ENCODE measurements at places on chromosomes 5 and 9. TPM values are rescaled to one million over a fixed set of nuclear protein-coding genes. Genes with fewer than 3 reads are reported as not detected.

DNA sequence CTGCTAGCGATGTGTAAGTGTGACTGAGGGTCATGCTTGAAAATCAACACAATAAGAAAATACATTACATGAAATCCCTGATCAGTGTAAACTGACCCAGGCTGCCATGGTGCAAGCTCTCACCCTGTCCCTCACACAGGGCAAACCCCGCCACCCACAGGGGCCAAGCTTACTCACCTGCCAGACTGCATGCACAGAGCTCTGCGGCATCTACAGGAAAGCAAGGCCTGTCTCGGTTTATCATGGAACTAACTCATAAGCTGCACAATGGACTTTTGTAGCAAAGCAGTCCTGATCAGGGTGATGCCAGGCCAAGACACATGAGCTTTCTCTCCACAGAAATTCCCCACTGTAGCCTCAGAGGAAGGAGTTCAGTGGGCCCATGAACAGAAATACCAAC, 9.7 kb downstream of the IPPK start:
- no peak for DNase-seq

DNA sequence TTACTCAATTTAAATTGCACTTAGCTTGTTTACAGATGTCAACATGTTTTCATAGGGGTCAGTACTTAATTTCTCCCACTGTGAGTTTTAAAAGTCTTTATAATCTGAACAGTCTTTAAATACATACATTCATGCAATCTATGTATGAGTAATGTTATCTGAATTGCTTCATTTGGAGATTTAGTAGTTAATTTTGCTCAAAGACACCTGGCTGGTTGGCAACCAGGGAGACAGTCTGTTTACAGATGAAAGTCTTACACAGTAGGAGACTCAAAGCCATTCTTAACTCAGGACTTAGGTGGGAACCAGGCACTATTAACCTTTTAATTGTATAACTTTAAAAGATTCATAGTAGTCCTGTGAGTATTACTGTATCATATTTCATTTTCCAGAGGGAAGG, 29.3 kb downstream of the DAB2 start:
- no peak for DNase-seq

GRCh38 chr9:82024908-82025307, 36.3 kb downstream of the SPATA31D1 start:
- DNase-seq = peak; percentile 28

DNA sequence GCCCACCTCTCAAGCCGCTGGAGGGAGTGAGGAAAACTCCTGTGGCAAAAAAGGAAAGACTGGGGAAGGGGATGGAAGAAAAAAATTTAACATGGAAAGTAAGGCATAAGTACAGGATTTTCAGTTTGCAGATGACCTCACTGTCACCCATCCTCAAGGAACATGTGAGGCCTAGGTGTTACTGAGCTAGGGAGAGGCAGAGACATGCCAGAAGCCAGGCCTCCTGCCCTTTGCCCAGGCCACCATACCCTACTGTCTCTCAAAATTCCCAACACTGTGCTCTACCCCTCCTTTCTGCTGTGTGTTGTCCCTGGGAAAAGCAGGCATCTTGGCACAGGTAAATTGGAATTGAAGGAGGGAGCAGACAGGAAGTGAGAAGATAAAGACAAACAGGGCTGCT, 4.4 kb upstream of the MGAT1 start:
- no peak for DNase-seq

DNA sequence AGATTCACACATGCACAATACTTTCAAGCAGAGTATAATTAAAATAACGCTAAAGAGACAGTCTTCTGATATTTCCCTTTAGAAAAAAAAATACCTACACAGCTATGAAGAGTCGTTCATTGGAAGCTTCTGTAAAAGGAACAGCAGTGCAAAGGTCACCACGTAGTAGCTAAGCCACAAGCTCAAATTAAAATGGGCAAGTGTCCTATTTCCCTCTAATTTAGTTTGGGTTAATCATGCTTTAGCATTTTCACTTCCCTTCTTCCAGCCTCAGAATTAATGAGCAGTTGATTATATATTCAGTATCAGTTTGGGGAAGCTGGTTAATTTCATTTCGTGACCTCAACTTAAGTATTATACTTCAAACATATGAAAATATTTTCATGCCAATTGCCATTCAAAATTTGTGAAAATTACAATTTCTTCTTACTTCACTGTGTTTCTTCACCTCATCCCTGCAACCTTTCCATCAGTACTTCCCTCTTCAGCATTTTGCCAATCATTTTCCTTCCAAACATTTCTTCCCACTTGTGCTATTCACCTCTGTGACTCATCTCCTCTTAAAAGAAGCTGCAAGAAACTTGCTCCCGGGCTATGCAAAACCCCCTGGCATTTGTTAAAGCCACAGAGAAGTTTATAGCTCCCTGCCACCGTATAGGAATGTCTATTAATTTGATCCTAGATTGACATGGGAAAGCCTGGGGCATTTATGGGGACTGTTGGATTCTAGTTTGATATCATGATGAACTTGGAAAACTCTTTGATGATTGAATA, 83.0 kb downstream of the DMRTA1 start:
- no peak for DNase-seq

DNA sequence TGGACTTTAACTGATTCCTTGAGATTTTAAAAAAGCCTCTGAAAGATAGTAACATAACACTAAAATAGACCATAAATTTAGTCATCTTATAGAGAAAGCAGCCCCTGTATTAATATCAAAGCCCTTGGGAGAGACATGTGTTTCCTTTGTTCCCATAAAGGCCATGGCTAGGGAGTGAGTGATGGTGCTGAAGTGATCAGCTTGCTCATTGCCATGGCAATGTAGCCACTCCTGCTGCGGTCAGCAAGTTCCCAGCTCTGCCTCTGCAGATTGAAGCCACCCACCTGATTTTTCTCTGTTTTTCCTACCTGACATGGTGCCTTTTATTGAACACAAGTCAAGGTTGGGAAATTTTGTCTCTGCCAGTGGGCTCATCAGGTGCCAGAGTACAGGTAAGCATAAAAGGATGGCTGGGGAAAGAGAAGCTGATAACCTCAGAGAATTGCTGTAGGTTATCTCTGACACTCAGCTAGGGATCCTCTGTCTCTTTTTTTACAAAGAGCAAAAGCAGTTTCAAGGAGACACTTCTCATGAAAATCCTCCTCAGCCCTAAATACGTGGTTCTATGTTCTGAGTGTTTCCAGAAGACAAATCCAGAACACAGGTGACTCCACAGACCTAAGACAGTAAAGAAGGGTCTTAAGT, 296.3 kb upstream of the NMUR2 start:
- peak; percentile 29 for DNase-seq

DNA sequence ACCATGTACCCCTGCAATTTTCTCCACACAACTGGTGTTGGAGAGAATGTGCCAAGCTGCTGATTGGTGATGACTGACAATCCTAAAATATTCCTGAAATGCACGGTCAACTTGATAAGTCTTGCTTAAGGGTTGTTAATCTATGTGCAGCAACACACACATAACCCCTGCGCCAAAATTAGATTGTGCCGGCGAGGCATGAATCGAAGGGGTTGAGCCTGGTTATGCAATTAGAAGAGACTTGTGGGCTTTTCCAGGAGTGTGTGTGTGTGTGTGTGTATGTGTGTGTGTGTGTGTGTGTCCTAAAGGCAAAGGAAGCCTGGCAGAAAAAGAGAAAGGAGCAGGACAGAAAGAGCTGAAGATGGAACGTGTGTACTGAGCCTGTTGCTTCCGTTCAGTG, 22.3 kb downstream of the IRX2 start:
- DNase-seq = no peak

GRCh38 chr9:16526380-16526779, 344.1 kb downstream of the BNC2 start:
- no peak for DNase-seq

GRCh38 chr9:19918630-19919029, 129.8 kb upstream of the SLC24A2 start:
- no peak for DNase-seq

DNA sequence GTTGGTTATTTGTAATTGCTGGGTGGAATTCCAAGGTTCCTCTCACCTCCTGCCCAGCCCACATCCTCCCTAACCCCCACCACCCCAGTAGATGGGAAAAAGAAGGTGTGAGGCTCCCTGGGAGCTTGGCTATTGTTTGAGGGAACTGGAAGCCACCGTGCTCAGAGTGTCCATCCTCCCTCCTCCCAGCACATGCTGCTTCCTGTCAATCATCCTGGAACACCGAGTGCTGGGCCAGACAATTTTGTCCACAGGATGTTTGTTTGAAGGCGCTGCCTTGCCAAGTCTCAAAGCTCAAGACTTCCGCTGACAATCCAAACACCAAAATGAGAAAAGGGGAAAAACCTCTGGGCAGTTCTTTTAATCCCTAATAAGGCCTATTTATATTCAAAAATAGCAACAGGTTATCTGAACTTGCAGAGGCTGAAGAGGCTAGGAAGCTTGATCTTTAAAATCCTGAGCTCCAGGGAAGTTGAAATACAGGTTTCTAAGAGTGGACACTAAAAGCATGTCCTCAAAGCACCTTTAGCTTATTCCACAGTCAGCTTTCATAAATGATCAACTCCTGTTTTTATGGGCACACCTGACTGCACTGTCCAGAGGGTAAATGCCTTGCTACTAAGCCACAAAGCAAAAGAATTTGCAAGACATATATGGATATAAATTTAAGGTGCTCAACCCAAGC, 286.7 kb downstream of the NFIB start:
- DNase-seq = peak; percentile 36

DNA sequence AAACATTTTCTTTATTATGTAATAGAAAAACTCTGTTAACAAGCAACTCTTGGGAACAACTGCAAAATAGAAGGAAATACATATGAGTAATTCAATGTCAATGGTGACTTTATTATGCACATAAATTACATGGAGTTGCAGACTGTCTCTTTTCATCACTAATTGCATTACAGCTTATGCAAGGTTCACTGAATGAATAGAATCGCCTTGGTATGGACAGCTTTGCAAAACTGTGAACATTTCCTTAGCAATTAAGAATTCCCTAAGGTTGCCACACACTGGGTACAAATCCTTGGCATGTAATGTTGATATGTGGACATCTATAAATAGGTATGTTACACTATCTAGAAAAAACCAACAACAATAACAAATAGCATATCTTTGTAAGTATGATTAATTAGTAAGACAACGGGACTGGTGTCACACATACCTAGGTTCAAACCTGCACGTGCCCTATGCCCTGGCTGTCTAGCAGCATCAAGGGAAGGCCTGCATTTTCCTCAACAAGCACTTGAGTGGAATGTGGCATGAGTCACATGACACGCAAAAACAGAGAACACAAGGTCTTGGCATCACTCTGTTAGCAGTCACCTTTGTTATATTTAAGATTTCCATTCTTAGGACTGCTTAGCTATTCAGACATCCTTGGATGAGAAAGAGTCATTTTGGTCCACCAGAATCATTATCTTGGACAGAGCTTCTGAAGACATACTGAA, 263.9 kb downstream of the CTNND2 start:
- no peak for DNase-seq

DNA sequence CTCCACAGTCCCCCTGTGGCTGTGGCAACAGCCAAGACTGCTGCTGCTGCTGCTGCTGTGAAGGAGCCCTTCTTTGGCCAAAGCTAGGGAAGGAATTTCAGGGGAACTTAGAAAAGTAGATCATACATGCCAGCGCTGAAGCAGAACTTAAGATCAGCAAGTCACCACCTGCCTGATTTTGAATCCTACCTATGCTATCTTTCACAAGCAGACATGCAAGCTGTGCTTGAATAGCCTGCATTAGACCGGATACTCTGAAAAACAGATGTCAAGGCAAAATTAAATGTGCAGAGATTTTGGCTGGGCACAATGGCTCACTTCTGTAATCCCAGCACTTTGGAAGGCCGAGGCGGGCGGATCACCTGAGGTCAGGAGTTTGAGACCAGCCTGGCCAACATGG, 99.3 kb upstream of the ZNF366 start:
- DNase-seq = no peak

- DNase-seq = no peak
These were observed 325.4 kb downstream of the RFX3 start for GRCh38 chr9:3200331-3200774.

GRCh38 chr5:62283861-62284260, 22.1 kb upstream of the KIF2A start:
- DNase-seq = no peak

The NR5A1 gene
- total RNA-seq = not detected

The KIF4B gene
- total RNA-seq = not detected

The INSL6 gene
- total RNA-seq = not detected

Measured in stomach (tissue), 19 donors.